ENCODE measurements at places on chromosomes 6 and 20.
A peak's percentile ranks its signal among the peaks of the same experiment; 100 is the strongest.

DNA sequence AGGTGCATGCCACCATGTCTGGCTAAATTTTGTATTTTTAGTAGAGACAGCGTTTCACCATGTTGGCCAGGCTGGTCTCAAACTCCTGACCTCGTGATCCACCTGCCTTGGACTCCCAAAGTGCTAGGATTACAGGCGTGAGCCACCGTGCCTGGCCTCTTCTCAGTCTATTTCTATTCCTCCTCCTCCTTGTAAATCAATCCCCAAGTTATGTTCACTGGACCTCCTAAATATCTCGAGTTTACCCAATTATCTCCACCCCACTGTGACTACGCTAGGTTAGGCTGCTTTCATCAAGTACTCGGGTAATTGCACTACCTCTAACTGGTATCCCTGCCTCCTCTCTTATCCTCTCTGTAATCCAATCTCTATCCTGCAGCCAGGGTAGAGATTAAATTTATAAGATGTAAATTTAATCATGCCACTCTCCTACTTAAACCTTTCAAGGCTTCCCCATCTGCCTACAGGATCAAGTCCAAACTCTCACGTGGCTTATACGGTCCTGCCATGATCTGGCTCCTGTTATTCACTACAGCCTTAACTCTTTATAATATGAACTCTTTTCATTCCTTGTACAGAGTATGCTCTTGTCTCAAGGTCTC is 837 bp upstream of the MAD2L1BP start:
- no peaks in the 10 kb centered on the region for H3K27me3 ChIP-seq
- H3K4me3 ChIP-seq = peak overlapping the region; percentile 78
- H3K36me3 ChIP-seq = peaks cover 26% of the 10 kb centered on the region
- no peak for DNase-seq
- H3K27ac ChIP-seq = peak overlapping the region; percentile 83

DNA sequence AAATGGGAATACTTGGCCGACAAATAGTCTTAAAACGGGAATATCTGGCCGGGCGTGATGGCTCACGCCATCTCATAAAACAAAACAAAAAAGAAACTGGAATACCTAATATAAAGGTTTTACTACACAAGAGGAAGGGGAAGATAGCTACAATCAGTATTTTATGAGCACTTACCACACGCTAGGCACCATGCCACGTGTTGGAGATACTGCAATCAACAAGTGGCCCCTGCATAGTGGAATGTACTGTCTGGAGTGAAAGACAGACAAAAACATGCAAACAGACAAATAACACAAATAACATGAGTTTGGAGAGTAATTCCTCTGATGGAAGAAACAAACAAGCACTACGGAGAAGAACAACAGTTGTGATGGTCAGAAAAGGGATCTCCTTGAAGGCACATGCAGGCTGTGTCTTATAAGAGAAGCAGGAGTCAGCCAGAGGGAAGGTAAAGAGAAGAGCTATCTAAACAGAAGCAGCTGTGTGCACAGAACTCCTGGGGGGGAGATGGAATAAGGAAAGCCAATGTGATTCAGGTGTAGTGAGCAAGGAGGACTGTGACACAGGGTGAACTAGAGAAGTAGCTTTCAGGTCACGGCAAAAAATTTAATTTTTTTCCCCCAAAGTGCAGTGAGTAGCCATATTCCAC is 39.1 kb upstream of the AKIRIN2 start:
- H3K27ac ChIP-seq = no peak overlapping the region
- H3K27me3 ChIP-seq = no peaks in the 10 kb centered on the region
- H3K4me1 ChIP-seq = no peaks in the 10 kb centered on the region
- H3K36me3 ChIP-seq = no peaks in the 10 kb centered on the region
- H3K4me3 ChIP-seq = no peak overlapping the region

GRCh38 chr20:2227861-2228260 is 67.9 kb upstream of the TGM3 start:
- no peaks in the 10 kb centered on the region for H3K27me3 ChIP-seq
- H3K27ac ChIP-seq = no peak overlapping the region
- no peaks in the 10 kb centered on the region for H3K4me1 ChIP-seq
- no peak for DNase-seq
- H3K36me3 ChIP-seq = no peaks in the 10 kb centered on the region

GRCh38 chr6:102813489-102814275 is 1420.2 kb downstream of the GRIK2 start:
- H3K36me3 ChIP-seq = no peaks in the 10 kb centered on the region
- no peak overlapping the region for H3K4me3 ChIP-seq
- DNase-seq = no peak
- H3K4me1 ChIP-seq = no peaks in the 10 kb centered on the region
- no peak overlapping the region for H3K27ac ChIP-seq
- H3K27me3 ChIP-seq = no peaks in the 10 kb centered on the region

DNA sequence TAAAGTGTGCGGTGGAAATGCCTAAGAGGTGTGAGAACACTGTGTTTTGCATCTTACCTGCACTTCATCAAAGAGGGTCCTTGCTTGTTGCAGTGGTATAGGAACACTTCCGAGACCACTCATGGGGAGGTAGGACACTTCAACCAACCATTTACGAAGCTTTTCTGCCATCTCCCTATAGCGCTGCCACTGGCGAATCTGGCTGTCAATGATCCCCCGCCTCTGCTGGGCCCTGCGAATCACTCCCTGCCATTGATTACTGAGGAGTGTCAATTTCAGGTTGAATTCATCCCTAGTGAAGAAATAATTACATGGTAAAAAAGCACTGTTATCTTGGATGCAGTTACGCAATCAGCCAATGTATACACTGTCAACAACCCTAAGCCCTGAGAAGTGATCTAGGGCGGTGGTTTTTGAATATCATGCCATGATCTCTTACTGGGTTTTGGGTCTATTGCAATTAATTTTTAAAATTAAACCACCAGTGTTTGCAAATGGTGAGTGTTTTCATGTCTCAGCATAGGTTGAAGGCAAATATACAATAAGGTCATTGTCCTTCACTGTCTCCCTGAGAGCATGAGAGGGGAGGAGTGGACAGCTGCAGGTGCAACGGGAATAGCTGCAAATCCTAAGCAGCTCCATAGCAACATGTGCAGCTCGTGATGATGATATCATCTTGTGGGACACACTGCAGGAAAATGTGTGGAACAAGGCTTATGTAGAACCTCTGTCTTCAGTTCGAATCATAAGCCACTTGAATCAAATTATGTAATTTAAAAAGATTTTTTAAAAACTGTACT is 400.6 kb downstream of the ESR1 start:
- no peak overlapping the region for H3K4me3 ChIP-seq
- peaks cover 97% of the 10 kb centered on the region for H3K36me3 ChIP-seq
- H3K27ac ChIP-seq = no peak overlapping the region
- H3K27me3 ChIP-seq = no peaks in the 10 kb centered on the region

DNA sequence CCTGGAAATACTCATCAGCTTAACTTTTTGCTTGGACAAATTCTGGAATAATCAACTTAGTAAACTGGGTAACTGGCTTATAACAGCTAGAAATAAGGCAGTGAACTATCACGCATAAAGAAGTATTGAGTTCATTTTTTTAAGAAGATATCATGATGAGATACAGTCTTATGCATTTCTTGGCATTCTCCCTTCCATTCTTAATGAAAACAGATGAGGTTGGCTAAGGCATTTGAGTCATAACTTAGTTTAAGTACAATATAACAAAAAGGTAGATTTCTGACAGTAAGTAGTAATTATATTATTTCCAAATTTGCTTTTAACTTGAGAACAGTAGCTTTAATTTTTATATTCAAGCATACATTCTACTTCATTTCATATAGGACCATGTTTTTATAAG is 56.1 kb downstream of the SAMD5 start:
- H3K4me1 ChIP-seq = no peaks in the 10 kb centered on the region
- no peaks in the 10 kb centered on the region for H3K27me3 ChIP-seq

GRCh38 chr6:141077355-141078333 is 1055.1 kb upstream of the GJE1 start:
- H3K36me3 ChIP-seq = no peaks in the 10 kb centered on the region
- no peaks in the 10 kb centered on the region for H3K27me3 ChIP-seq
- no peaks in the 10 kb centered on the region for H3K4me1 ChIP-seq
- no peak overlapping the region for H3K4me3 ChIP-seq
- no peak for DNase-seq

DNA sequence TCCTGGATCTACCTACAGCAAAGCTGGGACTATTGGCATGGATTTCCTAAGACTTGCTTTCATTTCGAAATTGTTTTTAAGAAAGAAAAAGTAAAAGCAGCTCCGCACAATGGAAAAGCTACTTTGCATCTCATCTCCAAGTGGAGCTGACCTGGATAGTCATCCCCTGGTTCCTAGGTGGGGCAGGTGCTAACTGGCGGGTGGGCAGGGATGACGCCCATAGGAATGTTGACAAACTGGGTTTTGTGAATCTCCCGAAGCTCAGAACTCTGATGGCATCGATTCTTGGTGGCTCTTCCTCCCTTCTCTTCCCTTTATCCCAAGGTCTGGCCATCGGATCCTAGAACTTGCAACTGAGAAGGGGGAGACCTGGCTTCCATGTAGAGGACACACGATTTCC is 12.4 kb upstream of the EZR start:
- H3K27me3 ChIP-seq = no peaks in the 10 kb centered on the region
- H3K4me3 ChIP-seq = no peak overlapping the region
- no peak overlapping the region for H3K27ac ChIP-seq
- DNase-seq = no peak
- peaks cover 5% of the 10 kb centered on the region for H3K4me1 ChIP-seq

DNA sequence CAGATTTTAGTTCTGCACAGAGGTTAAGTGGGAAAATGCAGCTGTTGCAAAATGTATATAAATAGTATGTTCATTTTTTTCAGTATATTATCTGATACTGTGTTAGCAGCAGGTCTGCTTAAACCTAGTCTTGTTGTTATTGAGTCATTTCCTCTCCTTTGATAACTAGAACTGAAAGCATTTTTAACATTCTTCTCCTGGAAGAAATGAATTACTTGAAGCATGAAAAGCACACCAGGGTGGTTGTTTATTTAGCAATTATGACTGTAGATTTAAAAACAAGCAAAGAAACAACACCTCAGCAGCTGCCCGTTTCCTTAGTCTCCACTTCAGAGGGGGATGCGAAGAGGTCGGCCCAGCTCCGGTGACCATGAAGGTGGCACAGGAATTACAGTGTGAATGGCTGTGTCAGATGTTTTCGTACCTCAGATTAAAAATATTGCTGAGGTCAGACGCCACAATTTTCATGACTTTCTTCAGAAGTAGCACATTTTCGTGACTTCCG is 53.5 kb downstream of the GOPC start:
- H3K4me1 ChIP-seq = peaks cover 10% of the 10 kb centered on the region
- peak overlapping the region; percentile 18 for H3K27ac ChIP-seq
- DNase-seq = no peak
- no peaks in the 10 kb centered on the region for H3K27me3 ChIP-seq
- no peak overlapping the region for H3K4me3 ChIP-seq

- no peaks in the 10 kb centered on the region for H3K27me3 ChIP-seq
- H3K4me3 ChIP-seq = no peak overlapping the region
- no peak overlapping the region for H3K27ac ChIP-seq
Measured at GRCh38 chr6:71171497-71172070, 117.0 kb upstream of the OGFRL1 start.

- peak; percentile 88 for DNase-seq
- H3K4me3 ChIP-seq = no peak overlapping the region
- H3K4me1 ChIP-seq = no peaks in the 10 kb centered on the region
Measured at GRCh38 chr6:41463062-41463930, 82.9 kb upstream of the FOXP4 start.

- peaks cover 28% of the 10 kb centered on the region for H3K4me1 ChIP-seq
- no peak for DNase-seq
- no peaks in the 10 kb centered on the region for H3K27me3 ChIP-seq
- H3K4me3 ChIP-seq = no peak overlapping the region
- H3K36me3 ChIP-seq = peaks cover 61% of the 10 kb centered on the region
Measured at GRCh38 chr6:7215131-7215530, 97.9 kb downstream of the SSR1 start.

DNA sequence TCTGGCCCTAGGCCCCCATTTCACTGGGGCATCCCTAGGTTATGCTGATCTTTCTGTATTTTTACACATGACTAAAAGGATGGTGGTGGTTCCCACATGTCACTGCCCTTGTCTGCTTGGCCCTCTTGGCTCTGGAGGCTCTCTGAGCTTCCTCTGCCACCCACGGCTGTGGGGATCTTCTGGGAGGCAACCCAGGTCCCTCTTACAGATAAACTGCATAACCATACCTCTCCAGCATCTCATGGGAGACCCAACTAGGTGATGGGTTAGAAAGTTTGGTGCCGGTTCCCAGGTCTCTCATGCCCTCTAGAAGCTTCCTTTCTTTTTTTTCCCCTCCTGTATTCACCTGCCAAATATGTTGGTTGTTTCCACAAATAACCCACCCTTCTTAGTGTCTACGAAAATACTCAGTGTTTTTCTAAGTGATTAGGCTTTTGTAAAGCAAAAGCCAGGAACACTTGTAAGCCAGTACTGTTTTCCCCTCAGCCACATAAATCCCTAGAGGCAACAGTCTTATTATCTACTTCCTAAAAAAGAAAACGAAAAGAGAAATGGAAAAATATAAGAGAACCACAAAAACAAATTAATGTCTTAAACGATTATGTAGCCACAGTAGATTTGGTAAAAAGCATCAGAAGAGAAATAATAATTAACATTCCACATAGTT is 71.7 kb upstream of the SMLR1 start:
- no peaks in the 10 kb centered on the region for H3K36me3 ChIP-seq
- no peak overlapping the region for H3K4me3 ChIP-seq
- no peaks in the 10 kb centered on the region for H3K27me3 ChIP-seq
- H3K27ac ChIP-seq = no peak overlapping the region
- DNase-seq = no peak
- no peaks in the 10 kb centered on the region for H3K4me1 ChIP-seq

DNA sequence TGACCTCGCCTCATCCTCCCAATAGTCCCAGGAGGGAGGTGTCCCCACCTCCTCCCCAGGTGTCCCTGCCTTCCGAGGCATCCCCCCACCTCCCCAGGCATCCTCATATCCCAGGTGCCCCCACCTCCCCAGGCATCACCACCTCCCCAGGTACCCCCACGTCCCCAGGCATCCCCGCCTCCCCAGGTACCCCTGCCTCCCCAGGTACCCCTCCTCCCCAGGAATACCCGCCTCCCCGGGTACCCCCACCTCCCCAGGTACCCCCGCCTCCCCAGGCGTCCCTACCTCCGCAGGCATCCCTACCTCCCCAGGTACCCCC is 198.9 kb downstream of the SYNDIG1 start:
- H3K4me3 ChIP-seq = no peak overlapping the region
- DNase-seq = no peak
- H3K27me3 ChIP-seq = no peaks in the 10 kb centered on the region
- H3K36me3 ChIP-seq = no peaks in the 10 kb centered on the region
- no peak overlapping the region for H3K27ac ChIP-seq

GRCh38 chr6:29506446-29507067 is 18.8 kb upstream of the MAS1L start:
- no peak overlapping the region for H3K27ac ChIP-seq
- H3K27me3 ChIP-seq = peaks cover 1% of the 10 kb centered on the region
- no peak overlapping the region for H3K4me3 ChIP-seq
- DNase-seq = no peak

- H3K4me1 ChIP-seq = no peaks in the 10 kb centered on the region
- no peak for DNase-seq
- peaks cover 38% of the 10 kb centered on the region for H3K27me3 ChIP-seq
- H3K36me3 ChIP-seq = no peaks in the 10 kb centered on the region
Measured at GRCh38 chr20:58843128-58843556, 7.6 kb downstream of the GNAS-AS1 start.

- no peaks in the 10 kb centered on the region for H3K27me3 ChIP-seq
- no peak overlapping the region for H3K4me3 ChIP-seq
- H3K27ac ChIP-seq = no peak overlapping the region
- no peaks in the 10 kb centered on the region for H3K36me3 ChIP-seq
Measured at GRCh38 chr6:157029980-157030690, 253.0 kb downstream of the ARID1B start.

Data from upper lobe of right lung (tissue), 1 donor.